ENCODE measurements at places on chromosomes 3 and 15. TPM values are rescaled to one million over a fixed set of nuclear protein-coding genes. Genes with fewer than 3 reads are reported as not detected.

The POLQ gene
- total RNA-seq: 2.1 TPM

The GOLGA8N gene
- total RNA-seq: 11.1 TPM

The TM4SF1 gene
- total RNA-seq: 281 TPM

The LIPH gene
- total RNA-seq: 26.1 TPM

The HDDC3 gene
- total RNA-seq: 16.9 TPM

The NRG4 gene
- 4.8 TPM for total RNA-seq

The CD80 gene
- total RNA-seq: 4.8 TPM

The ROBO1 gene
- total RNA-seq: 26.7 TPM

The ANKRD34C gene
- total RNA-seq: 0.03 TPM

The EPHA6 gene
- 1.3 TPM for total RNA-seq

The C3orf85 gene
- not detected for total RNA-seq

The TBC1D23 gene
- 60.6 TPM for total RNA-seq

The SMCO1 gene
- total RNA-seq: not detected

The GOLGA8M gene
- total RNA-seq: 2.1 TPM

The RFTN1 gene
- total RNA-seq: 82.5 TPM

The HRG gene
- not detected for total RNA-seq

The ROPN1 gene
- total RNA-seq: not detected

The ARIH2 gene
- total RNA-seq: 97.6 TPM

The FBXO40 gene
- total RNA-seq: 0.03 TPM

The ELP6 gene
- 25.4 TPM for total RNA-seq

The MYRIP gene
- 2.5 TPM for total RNA-seq

The ZNF619 gene
- total RNA-seq: 8.0 TPM

The GOLGA6L7 gene
- not detected for total RNA-seq

The CLRN1 gene
- total RNA-seq: not detected

The AGBL1 gene
- 147 TPM for total RNA-seq

The OCA2 gene
- total RNA-seq: 3.9 TPM

All from lung (tissue), 17 donors.